Dermis blood vessel endothelial cell (primary cell): ENCODE measurements at places on chromosomes 12 and 14. TPM values are rescaled to one million over a fixed set of nuclear protein-coding genes. Genes with fewer than 3 reads are reported as not detected.

Gene LPCAT3
- 8.0 and 15.3 TPM in 2 replicates for total RNA-seq

Gene DHH
- total RNA-seq = 1.2 and 3.7 TPM in 2 replicates

Gene OR4K17
- total RNA-seq = not detected in 2 replicates

Gene FOXJ2
- 4.9 and 7.4 TPM in 2 replicates for total RNA-seq

Gene IL23A
- total RNA-seq = 0.23 and 0.34 TPM in 2 replicates

Gene FLRT2
- 213 and 216 TPM in 2 replicates for total RNA-seq

Gene JPH4
- not detected in 2 replicates for total RNA-seq

Gene PLA2G1B
- total RNA-seq = not detected in 2 replicates

Gene KRT8
- total RNA-seq = 9.5 and 11.9 TPM in 2 replicates

Gene NID2
- total RNA-seq = 19.6 and 39.2 TPM in 2 replicates

Gene CD163
- total RNA-seq = not detected in 2 replicates

Gene ZFYVE21
- total RNA-seq = 108 and 138 TPM in 2 replicates

Gene MANSC4
- not detected in 2 replicates for total RNA-seq

Gene ANKS1B
- total RNA-seq = not detected in 2 replicates

Gene GPR137C
- total RNA-seq = 1.4 and 2.2 TPM in 2 replicates

Gene FGF23
- total RNA-seq = not detected in 2 replicates

Gene MMAB
- total RNA-seq = 14.0 and 26.9 TPM in 2 replicates

Gene SPIC
- total RNA-seq = not detected in 2 replicates

Gene TGM1
- total RNA-seq = 0.17 and 0.51 TPM in 2 replicates

Gene NXPH4
- total RNA-seq = 0.51 TPM in 1 of 2 replicates, not detected in the other

Gene SIRT4
- 1.5 and 3.4 TPM in 2 replicates for total RNA-seq

Gene GARIN6
- total RNA-seq = not detected in 2 replicates

Gene PTPRB
- 135 and 169 TPM in 2 replicates for total RNA-seq

Gene FICD
- total RNA-seq = 7.0 TPM in 2 replicates
